DMS79 treated with DMSO at 0.1 percent for 48 hours (cell line): ENCODE measurements at places on chromosomes 2 and 18.
A peak's percentile ranks its signal among the peaks of the same experiment; 100 is the strongest.

DNA sequence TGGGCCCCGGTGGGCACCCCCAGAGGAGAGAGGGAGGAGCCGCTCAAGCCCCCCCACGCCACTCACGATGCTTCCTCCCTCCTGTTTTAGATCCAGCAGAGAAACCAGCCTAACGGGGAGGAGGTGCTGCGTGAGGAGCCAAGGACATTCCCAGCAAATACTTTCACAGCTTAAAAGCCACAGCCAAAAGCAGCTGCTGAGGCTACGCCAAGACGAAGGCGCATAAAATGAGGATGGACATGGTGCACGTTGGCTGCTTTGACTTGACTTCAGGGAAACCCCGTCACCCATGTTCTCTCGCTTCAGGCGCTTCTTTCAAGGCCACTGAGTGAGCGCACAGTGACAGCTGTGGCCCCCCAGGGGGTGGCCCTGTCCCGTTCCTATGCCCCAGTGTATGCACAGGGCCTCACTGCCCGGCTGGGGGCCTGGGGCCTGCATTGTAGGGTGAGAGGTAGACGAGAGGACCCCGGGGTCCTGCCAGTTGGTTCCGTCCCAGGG lies 72.1 kb upstream of the PXDN start:
- DNase-seq: no peak

DNA sequence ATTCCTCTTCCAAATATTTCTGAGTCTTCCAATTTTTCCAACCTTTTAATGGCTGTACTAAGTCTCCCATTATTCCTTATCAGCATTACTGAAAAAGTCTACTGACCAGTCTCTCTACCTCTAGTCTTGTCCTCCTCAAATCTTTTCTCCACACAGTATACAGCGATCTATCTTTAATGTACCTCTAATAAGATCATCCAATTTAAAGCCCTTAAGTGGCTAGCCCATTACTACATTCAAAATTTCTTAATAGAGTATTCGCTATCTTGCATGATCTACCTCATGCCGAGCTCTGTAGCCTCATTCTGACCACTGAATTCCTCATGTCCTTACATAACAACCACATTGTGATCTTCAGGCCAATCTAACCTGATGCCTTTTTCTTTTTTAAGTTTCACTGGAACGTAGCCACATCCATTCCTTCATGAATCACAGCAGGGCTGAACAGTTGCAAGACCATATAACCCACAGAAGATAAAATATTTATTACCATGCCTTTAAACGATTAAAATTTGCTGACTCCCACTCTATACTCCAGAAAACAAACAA lies 57.9 kb downstream of the SLC66A3 start:
- no peak for DNase-seq

GRCh38 chr2:217657252-217657651 lies 345.5 kb downstream of the TNS1 start:
- no peak for DNase-seq

- DNase-seq: no peak
Observed at GRCh38 chr2:198775737-198776136, 682.0 kb downstream of the SATB2 start.

DNA sequence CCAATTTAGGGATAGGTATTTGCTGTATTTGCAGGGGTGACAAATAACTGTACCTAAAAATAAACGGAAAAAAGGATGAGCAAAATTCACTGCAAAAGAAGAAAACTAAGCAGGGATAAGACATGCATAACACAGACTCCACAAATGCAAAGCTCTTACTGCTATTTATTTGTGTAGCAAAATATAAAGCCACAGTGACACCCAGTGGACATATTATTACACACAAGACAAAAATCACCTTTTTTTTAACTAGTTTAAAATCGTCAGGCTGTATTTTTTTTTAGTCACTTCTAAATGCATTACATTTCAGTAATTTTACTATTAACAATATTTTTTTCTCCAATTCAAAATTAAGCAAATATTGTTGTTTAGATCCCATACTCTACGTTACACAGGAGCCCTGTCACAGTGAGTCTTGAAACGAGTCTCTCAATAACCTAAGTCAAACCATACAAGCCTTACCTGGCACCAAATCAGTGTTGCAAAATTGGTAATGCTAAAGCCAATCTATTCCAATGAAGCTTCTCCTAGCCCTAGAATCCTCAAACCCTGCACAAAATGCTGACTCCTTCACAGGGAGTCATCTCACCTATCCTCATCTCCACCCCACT lies 23.7 kb downstream of the METTL4 start:
- peak; percentile 48 for DNase-seq

GRCh38 chr2:192194866-192195547 lies at the start of gene TMEFF2:
Gene TMEFF2 (minus strand): TSS chr2:192194933. CDS start chr2:192194524, 409 bp downstream.
- peak; percentile 61 for DNase-seq

GRCh38 chr18:48754993-48755473 lies 195.7 kb downstream of the SMAD7 start:
- DNase-seq: no peak

GRCh38 chr2:39290433-39290832 lies 46.7 kb upstream of the CDKL4 start:
- no peak for DNase-seq

DNA sequence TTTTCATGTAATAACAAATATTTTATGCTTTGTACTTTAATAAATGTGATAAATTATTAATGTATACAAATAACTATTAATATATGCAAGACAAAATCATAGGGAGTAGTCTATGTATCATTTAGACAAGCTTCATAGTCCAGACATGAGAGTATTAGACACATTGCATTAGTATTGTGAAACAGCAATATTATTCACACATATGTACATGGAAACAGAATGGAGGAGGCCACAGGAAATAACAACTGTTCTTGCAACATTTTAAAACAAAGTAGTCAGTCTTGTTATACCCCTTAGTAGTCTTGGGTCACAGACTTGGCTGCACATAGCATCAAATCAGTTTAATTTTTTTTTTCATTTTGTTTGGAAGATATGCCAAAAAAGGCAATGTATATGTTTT lies 15.8 kb downstream of the DSC1 start:
- DNase-seq: no peak

DNA sequence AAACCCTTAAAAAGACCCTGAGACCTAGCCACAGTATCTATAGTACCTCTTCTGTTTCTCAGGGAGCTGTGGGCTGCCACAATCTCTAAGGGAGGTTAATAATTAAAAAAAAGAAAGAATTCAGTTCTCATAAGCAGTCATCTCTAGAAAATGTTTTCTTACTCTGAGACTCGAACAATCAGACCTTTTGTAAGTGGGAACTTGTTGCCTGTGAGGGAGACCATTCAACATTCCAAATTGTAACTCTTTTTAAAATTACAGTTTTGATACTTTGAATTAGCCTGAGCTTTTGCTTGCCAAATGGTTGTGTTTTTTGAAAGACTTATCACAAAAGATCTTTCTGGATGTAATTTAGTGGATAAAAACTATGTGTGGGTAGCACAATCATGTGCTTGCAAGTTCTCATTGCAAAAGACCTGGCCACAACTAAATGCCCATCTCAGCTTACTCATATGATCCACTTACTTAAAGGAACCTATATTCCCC lies 33.3 kb downstream of the IL1R2 start:
- no peak for DNase-seq

DNA sequence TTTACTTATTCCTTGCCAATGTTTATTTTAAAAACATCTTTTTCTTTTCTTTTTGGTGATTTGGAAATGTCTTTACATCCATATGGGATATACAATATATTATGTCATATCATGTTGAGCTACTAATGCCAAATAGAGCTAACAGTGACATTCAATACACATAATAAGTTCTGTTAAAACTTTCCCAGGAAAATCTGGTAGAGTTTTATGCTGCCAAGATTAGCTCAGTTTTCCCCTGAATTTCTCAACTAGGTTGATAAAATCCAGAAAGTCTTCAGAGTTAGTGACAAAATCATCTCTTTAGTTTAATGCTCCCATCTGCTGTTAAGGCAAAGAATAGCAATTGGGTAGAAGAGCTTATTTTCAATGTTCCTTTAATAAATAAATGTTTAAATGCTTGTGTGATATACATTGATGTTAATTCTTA lies 9.9 kb downstream of the COL3A1 start:
- DNase-seq: no peak

- no peak for DNase-seq
Observed at GRCh38 chr2:19232312-19232711, 126.1 kb downstream of the OSR1 start.

- no peak for DNase-seq
Observed at GRCh38 chr2:113231064-113231463, 47.7 kb downstream of the PAX8 start.
